ENCODE measurements at places on chromosomes 7 and 10.

GRCh38 chr7:99042957-99043356 lies 101.0 kb downstream of the SMURF1 start:
- DNase-seq: no peak

DNA sequence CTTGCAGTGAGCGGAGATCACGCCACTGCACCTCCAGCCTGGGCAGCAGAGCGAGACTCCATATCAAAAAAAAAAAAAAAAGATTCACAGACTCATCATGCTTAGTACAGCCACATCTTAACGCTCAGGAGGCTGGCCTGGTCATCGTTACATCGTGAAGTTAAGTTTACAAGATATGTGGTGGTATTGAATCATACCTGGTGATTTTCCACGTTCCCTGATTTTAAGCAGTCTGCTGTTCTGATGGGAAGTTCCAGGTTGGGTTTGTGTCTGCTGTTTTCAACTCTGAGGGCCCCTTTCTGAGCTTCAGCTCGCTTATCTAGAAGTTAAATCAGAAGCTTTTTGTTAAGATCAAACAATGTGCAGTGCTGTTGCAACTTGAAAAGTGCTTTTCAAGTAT lies 6.9 kb downstream of the PPP2R2D start:
- no peak for DNase-seq

- DNase-seq: no peak
Observed at GRCh38 chr7:50208378-50208982, 96.0 kb upstream of the IKZF1 start.

- no peak for DNase-seq
Observed at GRCh38 chr7:101575168-101575567, 53.9 kb downstream of the MYL10 start.

DNA sequence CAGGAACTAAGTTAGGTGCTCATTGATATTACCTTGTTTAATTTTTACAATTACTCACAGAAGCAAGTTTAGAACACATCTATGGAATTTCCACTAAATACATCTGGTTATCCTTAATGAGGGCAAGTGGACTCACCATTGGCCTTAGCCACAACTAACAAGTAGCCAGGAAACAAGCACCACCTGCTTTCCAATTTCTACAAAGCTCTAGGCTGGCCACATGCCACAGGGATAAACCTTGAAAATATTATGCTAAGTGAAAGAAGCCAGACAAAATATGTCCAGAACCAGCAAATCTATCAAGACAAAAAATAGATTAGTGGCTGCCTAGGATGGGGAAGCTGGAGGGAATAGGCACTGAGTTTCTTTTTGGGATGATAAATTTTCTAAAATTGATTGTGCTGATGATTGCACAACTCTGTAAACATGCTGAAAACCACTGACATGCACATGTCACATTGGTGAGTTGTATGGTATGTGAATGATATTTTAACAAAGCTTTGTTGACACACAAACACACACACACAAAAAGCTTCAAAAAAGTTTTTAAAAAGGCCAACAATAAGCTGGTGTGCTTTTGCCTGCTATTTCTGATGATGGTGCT lies 179.4 kb downstream of the CPEB3 start:
- DNase-seq: no peak

- DNase-seq: no peak
Observed at GRCh38 chr7:130135208-130136205, 65.2 kb downstream of the KLHDC10 start.

- no peak for DNase-seq
Observed at GRCh38 chr7:34309584-34309983, 348.4 kb upstream of the NPSR1 start.

- no peak for DNase-seq
Observed at GRCh38 chr10:35607475-35608327, 2.6 kb downstream of the GJD4 start.

GRCh38 chr10:80538481-80539185 lies 931 bp downstream of the SH2D4B start:
- no peak for DNase-seq

DNA sequence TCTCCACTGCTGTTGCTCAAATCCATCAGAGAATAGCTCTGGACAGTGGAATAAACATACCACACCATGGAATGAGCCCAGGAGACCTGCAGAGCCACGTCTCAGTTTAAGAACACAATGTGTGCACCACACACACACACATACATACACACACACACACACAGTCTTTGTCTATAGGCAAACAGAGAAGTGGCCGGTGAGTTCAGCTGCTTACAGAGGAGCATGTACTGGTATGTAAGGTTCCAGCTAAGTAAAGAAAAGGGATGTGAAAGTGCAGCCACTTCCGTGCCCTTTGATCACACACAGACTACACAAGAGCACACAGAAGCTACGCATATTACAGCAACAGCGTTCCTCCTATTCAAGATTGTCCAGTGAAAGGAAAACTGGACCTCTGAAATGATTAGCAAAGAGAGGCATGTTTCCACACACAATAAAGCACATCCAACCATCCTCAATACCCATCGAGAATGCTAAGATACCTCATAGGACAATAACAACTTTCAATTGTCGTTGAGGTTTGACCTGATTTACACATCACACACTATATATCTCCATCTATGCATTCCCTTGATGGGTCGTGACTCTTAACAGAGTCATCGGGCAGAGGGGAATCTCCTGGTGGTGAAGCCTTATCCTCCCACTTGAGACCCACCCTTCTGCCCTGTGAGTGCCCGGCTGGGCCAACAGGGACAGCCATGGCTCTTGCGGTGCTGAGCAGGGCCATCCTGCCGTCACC lies 23.6 kb downstream of the SLC35B4 start:
- no peak for DNase-seq

GRCh38 chr7:39633563-39634477 lies 10.4 kb downstream of the RALA start:
- DNase-seq: peak; percentile 13

DNA sequence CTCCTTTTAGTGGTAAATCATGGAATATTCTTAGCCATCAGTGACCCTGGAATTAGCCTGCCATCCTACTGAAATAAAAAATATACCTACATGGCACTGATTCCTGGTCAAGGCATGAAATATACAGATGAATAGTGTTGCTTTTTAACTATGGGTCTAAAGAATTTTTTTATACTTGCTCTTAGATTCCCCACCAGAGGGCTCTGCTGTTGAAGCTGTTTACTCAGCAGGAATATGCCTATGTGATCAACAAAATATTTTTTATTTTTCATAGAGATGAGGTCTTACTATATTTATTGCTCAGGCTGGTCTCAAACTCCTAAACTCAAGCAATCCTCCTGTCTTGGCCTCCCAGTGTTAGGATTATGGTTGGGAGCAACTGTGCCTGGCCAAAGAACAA lies 13.5 kb downstream of the ZC3HC1 start:
- no peak for DNase-seq

- no peak for DNase-seq
Observed at GRCh38 chr10:31937371-31937770, 8.7 kb upstream of the ARHGAP12 start.

DNA sequence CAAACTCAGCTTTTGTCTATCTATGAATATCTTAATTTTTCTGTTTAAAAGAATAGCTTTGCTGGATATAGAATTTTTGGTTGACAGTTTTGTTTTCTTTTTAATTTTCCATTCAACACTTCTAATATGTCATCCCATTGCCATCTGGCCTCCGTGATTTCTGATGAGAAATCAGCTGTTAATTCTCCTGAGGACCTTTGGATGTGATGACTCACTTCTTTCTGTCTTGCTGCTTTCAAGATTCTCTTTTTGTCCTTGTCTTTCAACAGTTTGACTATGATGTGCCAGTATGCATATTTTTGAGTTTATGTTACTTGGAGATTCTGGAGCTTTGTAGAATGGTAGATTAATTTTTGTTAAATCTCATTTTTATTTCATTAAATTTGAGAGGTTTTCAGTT lies 38.4 kb downstream of the ZNF518A start:
- DNase-seq: no peak
